ENCODE measurements at places on chromosomes 16 and 17. TPM values are rescaled to one million over a fixed set of nuclear protein-coding genes. Genes with fewer than 3 reads are reported as not detected.
A peak's percentile ranks its signal among the peaks of the same experiment; 100 is the strongest.

XYLT2 gene
- total RNA-seq: 26.5 TPM

FBXW10 gene
- not detected for total RNA-seq

ABCC3 gene
- total RNA-seq: 2.0 TPM

CCDC200 gene
- total RNA-seq: not detected

CHP2 gene
- total RNA-seq: not detected

MSL1 gene
- total RNA-seq: 44.9 TPM

- DNase-seq: peak; percentile 58
Measured at GRCh38 chr16:54397190-54397835, 110.7 kb upstream of the IRX3 start.

- DNase-seq: peak; percentile 32
Measured at GRCh38 chr16:4266372-4266771, 6.5 kb downstream of the TFAP4 start.

GRCh38 chr16:27747946-27748345, 198.0 kb downstream of the KATNIP start:
- no peak for DNase-seq

DNA sequence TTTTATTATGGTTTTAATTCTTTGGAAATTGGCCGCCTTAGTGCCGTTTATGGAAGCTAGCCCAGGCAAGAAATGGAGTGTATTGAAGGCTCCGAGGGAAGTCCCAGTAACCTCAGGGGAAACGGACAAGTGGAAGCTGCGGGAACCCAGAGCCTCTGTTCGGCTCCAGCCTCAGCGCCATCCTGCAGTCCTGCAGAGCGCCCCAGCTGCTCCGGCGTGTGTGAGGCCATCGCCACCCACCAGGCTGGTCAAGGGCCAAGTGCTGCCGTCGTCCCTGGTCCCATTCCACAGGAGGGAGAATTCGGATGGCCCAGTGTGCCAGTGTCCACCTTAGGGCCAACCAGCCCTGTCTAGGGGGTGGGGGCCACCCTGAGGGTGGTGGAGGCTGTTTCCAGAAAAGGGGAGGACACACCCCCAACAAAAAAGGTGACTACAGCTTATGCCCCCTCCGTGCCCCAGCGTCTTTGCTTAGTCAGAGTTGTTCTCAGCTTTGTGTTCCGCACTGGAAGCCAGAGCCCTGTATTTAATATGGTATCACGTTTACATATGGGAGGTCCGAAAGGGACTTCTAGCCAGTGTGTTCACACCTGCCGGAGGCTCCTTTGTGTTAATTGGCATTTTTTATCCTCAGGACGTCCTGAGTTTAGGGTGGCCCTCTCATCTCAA, 13.0 kb downstream of the MGRN1 start:
- no peak for DNase-seq

DNA sequence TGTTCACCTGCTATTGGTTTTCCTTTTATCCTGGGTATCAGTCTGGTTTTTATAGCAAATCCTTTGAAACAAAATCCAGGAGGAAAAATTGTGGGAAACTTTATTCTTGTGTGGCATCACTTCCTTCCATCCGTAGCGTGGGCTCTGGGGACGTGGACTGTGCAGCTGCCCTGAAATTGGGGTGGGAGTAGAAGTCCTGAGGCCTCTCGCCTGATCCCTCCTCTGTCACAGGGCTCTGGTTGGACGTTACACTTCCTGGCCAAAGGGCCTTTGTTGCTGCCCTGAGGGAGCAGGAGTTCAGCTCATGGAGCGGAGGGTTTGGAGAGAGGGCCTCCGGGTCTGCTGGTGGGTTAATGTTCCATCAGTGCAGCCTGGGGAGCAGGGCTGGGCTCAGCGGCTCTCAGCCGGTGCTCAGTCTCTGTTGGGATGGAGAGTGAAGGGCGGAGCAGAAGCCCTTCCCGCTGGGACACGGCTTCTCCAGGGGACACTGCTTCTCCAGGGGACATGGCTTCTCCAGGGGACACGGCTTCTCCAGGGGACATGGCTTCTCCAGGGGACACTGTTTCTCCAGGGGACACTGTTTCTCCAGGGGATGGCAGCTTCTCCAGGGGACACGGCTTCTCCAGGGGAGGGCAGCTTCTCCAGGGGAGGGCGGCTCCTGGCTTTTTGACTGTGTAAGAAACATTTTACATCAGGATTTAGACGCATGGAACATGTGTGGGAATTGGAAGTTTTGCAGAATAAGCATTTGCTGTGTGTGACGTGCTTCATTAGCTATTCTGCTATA, 15.2 kb upstream of the RPL13 start:
- no peak for DNase-seq

DNA sequence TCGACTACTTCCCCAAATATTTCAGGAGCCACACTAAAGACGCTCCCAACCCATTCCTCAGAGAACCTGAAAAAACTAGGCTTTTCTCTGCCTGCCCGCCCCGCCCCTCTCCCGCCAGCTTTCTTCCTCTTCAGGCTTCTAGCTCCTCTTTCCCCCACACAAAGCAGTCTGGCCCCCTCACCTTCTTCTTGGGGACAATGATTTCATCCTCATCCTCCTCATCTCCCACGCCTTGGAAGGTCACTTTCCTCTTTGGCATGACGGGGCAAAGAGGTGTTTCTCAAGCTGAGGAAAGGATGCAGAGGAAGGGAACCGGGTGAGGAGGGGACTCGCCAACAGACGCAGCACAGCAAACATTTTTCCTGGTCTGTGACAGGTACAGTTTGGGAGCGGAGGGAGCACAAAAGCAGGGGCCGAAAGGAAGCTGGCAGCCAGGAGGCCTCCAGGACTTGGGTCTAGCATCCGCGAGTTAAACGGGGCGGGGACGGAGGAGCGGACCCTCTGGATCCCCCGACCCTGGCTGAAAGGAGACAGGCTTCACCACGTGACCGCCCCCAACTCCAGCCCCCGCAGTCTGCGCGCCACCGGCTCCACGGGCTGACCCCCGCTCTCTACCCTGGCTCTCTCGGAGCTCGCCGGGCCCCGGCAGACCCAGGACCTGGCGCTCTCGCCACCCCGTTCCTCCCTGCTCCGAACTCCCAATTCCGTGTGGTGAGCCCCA, 525 bp downstream of the CD2BP2 start:
- DNase-seq: no peak

GRCh38 chr16:14315683-14316320, 244.7 kb downstream of the MRTFB start:
- DNase-seq: no peak

DNA sequence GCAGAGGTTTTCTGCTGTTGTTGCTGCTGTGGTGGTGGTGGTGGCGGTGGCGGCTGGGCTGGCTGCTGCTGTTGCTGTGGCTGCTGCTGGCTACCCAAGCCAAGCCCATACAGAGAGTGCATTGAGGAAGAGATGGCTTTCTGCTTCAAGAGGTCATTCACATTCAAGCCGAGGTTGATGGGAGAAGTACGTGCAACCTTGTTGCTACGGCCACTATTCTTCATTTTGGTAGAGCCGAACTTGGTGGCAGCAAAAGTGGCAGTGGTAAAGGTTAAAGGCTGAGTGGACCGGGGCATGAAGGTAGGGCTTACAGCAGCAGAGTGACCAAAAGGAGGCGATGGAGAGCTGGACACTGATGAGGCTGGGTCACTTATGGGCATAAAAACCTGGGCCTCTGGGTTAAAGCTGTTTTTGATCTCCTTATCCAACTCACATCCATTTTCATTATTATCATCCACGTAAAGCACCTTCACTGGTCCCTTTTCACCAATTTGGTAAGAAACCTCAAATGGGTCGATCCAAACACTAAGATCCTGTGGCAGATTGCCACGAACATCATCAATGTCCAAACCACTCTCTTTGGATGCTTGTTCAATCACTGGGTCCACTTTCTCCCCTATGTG, 2.8 kb downstream of the TOB1 start:
- DNase-seq: peak; percentile 40
